Forelimb muscle (tissue), 1 donor: ENCODE measurements at places on chromosomes 1 and 21.

DNA sequence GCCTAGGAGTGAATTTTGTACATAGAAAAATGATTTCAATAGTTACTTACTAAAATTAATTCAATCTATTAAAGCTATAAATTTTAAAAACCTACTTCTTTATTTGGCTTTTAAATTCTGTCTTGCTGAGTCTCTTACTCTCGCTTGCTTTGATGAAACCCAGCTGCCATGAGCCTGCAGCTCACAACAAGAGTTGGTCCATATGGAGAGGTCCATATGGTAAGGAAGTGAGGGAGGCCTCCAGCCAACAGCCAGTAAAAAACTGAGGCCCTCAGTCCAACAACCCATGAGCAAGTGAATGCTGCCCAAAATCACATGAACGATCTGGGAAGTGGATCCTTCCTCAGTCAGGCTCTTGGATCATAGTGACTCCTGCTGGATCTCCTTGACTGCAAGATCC, 89.9 kb upstream of the CXADR start:
- no peak for DNase-seq

- no peak for DNase-seq
Measured at GRCh38 chr21:29295066-29295650, 3.6 kb upstream of the BACH1 start.

- no peak for DNase-seq
Measured at GRCh38 chr21:32842146-32842545, 70.6 kb upstream of the PAXBP1 start.

DNA sequence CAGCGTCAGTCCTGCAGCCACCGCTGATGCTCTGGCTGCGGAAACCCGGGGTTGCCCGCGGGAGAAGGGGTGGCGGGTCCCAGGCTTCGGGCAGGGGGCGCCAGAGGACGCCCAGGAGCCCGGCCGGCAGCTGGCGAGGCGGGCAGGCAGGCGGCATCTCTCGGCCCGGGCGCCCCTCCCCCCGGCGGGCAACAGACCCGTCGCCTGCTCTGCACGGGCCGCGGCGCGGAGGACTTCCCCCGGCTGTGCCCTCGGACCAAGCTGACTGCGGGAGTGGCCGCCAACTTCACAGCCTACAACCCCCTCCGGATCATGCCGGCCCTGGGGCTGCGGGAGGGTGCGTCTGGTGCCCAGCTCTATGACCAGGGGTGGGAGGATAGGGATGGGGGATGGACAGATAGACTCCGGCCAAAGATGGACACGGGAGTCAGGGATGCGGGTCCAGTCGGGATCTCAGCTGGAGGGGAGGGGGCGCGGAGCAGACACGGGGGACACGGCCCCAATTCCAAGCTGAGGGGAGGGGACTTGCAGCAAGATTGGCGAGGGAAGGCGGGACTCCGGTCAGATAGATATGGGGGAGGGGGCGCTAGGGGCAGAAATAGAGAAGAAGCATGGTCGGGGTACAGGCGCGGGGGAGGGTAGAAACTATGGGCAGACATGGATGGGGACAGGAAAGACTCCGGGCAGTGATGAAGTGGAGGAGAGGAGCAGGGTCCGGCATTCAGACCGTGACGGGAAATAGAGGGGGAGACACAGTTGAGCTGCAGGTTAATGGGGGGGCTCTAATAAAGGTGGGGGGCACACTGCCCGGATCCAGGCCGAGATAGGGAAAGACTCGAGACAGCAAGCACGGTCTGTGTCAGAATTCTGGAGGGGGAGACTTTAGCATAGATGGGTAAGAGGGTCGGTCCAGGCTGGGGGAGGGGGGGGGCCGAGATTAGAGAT, 1.1 kb downstream of the ADGRB2 start:
- no peak for DNase-seq
